ENCODE measurements at places on chromosomes 5 and 9. TPM values are rescaled to one million over a fixed set of nuclear protein-coding genes. Genes with fewer than 3 reads are reported as not detected.

GRCh38 chr5:168796593-168797580, 217.7 kb upstream of the PANK3 start:
- H3K27ac ChIP-seq: no peak overlapping the region
- no peak for DNase-seq
- no peak overlapping the region for H3K4me3 ChIP-seq
- H3K36me3 ChIP-seq: no peaks in the 10 kb centered on the region
- no peaks in the 10 kb centered on the region for H3K4me1 ChIP-seq

GRCh38 chr9:129442803-129443511, 177.9 kb downstream of the C9orf50 start:
- H3K27ac ChIP-seq: no peak overlapping the region
- H3K4me3 ChIP-seq: no peak overlapping the region
- H3K36me3 ChIP-seq: no peaks in the 10 kb centered on the region
- no peak for DNase-seq
- H3K4me1 ChIP-seq: no peaks in the 10 kb centered on the region

- H3K27me3 ChIP-seq: no peaks in the 10 kb centered on the region
- H3K4me3 ChIP-seq: no peak overlapping the region
- no peak overlapping the region for H3K27ac ChIP-seq
- no peaks in the 10 kb centered on the region for H3K36me3 ChIP-seq
- DNase-seq: no peak
These were observed 647.2 kb downstream of the BNC2 start for GRCh38 chr9:16223074-16223871.

GRCh38 chr5:173243831-173244305, 8.9 kb upstream of the NKX2-5 start:
- no peak overlapping the region for H3K27ac ChIP-seq
- no peaks in the 10 kb centered on the region for H3K36me3 ChIP-seq
- no peak for DNase-seq
- H3K4me3 ChIP-seq: no peak overlapping the region
- no peaks in the 10 kb centered on the region for H3K4me1 ChIP-seq
- peaks cover 33% of the 10 kb centered on the region for H3K27me3 ChIP-seq

GRCh38 chr5:16612007-16612406, 4.8 kb downstream of the RETREG1 start:
- H3K27ac ChIP-seq: no peak overlapping the region
- no peak overlapping the region for H3K4me3 ChIP-seq
- DNase-seq: no peak
- no peaks in the 10 kb centered on the region for H3K36me3 ChIP-seq
- no peaks in the 10 kb centered on the region for H3K4me1 ChIP-seq

BARHL1 gene
- not detected for total RNA-seq
